Vagina (tissue), 2 donors: ENCODE measurements at places on chromosomes 1 and 21.

DNA sequence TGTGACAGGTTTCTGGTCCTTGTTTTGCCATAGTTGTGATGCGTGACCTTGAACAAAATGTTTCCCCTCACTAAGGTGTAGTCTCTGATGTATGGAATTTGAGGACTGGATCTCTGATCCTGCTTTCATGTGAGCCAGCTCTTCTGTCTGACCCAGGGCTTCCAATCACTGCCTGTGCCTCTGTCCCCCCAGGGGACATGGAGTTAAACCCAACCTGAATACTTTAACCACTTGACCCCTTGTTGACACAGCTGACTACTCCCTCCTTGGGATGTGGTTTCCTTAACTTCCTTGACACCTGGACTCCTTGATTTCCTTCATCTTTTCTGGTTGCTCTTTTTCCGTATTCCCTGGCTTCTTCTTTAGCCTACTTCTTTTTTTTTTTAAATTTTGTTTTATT lies 36.0 kb upstream of the SSBP3 start:
- DNase-seq = no peak

- DNase-seq = no peak
Measured at GRCh38 chr21:14541841-14542490, 4.1 kb downstream of the SAMSN1 start.

DNA sequence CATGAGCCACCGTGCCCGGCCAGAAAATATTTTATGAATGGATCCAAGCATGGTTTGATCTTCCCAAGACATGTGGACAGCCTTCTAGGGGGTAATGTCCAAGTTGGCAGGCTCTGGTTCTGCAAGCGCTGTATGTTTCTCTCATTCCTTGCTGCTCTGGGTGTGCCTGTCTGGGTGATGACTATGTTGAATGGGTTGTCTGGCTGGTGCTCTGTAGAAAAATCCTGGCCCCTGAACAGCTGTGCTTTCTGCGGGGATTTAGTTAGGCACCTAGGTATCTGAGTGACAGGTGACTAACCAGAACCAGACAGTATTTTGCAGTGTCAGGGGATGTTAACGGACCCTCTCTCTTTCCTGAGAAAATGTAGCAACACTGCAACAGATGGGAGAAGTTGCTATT lies 14.1 kb downstream of the HUNK start:
- no peak for DNase-seq

- DNase-seq = no peak
Measured at GRCh38 chr1:2925918-2926317, 95.3 kb upstream of the ACTRT2 start.

DNA sequence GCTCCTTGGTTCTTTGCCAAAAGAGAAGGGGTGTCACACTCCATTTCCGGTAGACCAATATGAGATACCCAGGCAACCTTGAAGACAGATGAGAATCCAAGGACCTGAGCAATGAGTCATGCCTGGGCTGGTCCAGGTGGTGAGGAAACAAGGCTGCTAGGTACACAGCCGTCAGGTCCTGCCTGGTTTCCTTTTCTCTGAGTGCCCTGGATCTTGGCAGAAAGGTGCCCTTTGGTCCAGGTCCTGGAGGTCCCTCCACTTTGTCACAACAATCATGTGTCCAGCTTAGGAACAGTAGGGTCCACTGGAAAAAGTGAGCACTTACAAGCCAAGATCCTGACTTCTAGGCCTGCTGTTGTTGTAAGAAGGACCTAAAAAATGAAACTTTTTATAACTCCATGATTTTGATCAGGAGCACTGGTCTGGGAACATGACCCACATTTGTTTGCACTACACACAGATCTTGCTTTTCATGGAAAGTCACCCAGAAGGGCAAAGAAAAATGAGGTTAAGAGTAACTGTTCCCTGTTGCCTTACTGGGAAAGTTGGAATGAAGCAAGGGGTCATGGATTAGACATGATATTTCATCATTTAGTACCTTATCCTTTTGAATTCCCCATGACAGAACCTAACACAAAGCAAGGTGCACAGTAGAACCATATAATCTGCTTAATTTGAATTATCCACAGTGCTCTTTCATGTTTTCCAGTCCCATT lies 94.7 kb downstream of the PAPPA2 start:
- DNase-seq = no peak

DNA sequence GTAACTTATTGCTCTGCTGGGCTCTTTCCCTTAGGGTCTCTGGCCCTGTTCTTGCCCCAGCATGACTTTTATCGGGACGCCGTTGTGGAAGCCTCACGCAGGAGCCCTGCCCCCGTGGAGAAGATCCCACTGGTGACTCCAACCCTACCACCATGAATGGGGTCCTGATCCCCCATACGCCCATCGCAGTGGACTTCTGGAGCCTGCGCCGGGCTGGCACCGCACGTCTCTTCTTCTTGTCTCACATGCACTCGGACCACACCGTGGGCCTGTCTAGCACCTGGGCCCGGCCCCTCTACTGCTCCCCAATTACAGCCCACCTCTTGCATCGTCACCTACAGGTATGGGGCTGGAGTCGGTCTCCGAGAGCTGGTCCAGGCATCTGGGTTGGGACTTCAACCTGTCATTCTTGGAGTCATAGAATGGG lies 322 bp downstream of the DCLRE1B start:
- DNase-seq = peak; percentile 94

GRCh38 chr1:20590306-20590777 lies 1.4 kb downstream of the CDA start:
- no peak for DNase-seq

DNA sequence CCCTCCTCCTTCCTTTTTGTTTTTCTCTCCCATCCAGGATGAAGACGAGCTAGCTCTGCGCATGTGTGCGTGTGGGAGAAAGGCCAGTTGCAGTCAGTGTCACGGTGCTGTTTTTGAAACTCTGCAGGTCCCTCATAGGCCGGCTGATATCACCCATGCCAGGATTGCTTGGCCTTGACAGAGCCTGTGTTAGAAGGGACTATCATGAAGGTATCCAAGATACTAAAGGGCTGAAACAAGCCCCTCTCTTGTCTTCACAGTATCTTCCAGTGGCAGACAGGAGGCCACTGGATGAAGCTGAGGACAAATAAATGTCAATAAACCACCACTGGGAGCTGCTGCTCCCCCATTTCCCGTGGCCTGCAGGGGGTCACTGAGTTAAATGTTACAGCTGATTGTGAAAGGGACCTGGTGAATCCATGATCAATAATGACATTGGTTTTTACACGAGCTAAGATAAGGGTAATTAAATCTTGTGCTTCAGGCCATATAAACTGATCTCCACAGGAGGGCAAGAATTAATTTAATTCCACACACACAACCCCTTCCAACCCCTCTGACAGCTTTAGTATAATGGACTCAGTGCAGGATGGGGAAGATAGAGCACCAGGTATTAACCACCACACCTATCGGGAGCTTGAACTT lies 64.6 kb upstream of the TARBP1 start:
- no peak for DNase-seq

- no peak for DNase-seq
Measured at GRCh38 chr1:54108156-54108555, 44.6 kb downstream of the CDCP2 start.

DNA sequence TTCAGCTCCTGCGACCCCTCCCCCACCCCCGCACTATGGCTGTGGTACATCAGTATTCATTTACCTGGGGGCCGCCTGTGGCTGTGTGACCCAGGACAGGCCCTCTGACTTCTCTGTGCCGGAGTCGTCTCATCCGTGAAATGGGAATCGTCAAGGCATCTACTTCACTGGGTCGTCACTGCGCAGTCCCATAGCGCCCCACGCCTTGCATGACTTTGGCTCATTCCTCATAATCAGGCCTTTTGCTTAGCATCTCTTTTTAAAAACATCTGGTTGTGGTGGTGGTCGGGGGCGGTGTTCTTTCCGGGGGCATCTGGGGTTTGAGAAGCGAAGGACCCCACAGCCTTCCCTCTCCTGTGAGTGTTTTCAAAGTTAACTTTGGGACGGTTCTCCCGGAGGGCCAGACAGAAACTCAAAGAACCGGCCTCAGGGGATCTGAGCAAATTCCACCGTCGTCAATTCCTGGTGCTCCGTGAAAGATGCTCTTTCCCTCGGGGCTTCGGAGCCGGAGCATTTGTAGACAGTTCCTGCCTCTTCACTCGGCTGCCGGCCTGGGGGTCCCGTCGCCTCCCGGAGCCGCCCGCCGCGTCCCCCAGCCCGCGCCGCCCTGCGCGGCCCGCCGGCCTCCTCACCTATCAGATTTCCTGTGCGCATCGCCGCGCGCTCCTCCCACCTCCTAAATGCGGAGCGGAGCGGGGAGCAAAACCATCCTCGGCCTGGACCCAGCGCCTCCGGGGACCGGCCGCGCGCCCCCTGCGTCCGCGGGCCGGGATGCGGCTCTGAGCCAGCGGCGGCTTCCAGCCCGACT lies at the start of gene B3GALT5:
Gene B3GALT5, plus strand, starts transcription at position 708 of the 808 bp plus-strand sequence. CDS start 47,620 bp downstream, outside the sequence.
- DNase-seq = no peak

- DNase-seq = no peak
Measured at GRCh38 chr1:224513787-224514209, 79.2 kb upstream of the WDR26 start.

GRCh38 chr1:65440915-65441314 lies 20.4 kb downstream of the LEPR start:
- no peak for DNase-seq

DNA sequence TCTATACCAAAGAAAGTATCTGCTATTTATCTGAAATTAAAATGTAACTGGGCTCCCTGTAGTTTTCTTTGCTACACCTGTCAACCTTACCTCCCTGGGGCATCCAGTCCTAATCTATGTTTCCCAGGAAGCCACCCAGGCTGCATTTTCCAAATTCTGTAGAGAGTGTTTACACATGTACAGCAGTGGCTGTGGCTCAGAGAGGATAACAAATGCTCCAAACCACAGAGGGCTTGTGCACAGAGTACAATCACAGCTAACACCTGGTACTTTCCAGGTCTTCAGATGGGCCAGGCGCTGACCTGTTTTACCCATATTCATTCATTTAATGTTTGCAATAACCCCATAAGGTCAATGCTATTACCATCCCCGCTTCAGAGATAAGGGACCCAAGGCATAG lies 146.5 kb upstream of the TNR start:
- DNase-seq = no peak

DNA sequence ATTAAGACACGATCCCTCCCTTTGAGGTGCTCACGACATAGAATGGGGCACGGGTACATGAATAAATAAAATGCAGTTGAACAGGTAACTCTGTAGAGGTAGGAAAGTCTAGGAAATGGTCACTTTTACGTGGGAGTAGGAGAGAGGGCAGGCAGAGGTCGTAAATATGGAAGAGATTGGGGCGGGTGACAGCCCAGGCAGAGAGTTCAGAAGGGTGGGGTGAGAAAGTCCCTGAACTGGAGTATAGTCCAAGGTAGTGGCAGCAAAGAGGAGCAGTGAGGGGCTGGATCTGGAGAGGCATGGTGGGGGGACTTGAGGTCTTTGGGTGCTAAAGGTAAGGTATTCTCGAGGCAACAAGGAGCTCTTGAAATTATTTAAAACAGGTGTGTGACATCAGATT lies 147.9 kb downstream of the C1orf21 start:
- DNase-seq = no peak

- no peak for DNase-seq
Measured at GRCh38 chr1:114352797-114353196, 158.2 kb downstream of the TRIM33 start.

- no peak for DNase-seq
Measured at GRCh38 chr1:3441410-3441847, 13.0 kb upstream of the ARHGEF16 start.

DNA sequence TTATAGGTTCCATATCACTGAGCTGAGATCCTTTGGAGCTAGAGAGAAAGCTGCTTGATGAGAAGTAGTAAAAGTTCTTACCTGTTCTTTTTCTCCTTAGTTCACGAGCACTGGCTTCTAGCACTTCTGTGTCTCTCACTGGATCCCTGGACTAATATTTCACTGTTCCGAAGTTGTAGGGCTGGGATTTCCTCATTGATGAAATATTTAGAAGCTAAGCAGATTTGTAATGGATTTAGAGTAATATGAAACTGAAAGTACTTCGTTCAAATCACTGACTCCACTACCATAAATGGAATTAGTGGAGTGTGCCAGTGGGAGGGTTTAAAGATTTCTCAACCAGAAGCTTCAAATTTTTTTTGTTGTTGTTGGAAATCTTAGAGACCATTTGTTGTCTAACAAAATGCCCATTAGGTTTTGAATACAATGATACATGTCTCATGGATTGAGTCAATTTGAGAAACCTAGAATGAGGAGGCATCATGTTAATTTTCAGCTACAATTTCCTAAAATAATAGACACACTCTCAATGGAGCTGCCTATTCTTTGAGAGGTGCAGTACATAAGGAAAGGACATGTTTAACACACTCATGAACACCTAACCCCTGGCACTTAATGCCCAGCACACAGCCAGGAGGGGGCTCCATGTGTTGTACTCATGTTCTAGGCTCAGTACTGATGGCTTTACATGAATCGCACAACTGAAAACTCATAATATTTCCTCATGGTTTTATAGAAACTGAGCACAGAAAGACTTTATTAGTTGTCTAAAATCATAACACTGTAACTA lies at the start of gene GBP1:
Gene GBP1, minus strand, starts transcription at position 130 of the 790 bp plus-strand sequence. CDS start 1,974 bp downstream, outside the sequence.
- no peak for DNase-seq

DNA sequence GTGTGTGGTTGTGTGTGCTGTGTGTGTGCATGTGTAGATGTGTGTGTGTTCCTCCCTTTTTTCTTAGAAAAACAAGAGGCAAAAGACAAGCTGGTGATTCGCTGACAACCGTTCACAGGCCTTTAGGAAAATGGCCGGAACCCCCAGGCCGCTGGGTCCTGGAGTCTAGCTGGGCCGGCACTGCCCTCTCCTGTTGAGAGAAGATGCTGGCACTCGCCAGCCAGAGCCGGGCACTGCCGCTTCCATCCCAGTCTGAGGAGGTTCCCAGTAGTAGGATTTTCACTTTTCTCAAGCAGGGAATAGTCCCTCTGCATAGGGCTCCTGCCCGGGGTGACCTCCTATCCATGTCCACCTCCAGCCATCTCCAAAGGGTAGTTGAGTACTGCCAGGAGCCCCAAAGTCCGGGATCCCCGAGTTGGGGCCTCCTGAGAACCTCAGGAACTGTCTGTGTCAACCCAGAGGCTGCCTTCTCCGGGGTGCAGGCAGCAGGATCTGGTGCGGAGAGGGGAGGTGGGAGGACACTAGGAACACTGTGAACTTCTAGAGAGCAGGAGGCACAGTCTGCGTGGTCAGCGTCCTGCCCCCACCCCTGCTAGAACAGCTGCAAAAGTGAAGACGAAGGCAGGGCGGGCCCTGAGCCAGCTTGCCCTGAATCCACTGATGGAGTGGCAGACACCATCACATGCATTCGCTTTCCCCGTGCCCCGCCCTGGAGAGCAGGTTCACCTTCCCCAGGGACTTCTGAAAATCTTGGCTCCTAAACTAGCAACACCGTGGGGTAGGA lies 44.1 kb upstream of the ARHGEF16 start:
- DNase-seq = no peak

GRCh38 chr1:169348383-169349036 lies 19.1 kb downstream of the NME7 start:
- no peak for DNase-seq
